ENCODE measurements at places on chromosomes 1 and 21. TPM values are rescaled to one million over a fixed set of nuclear protein-coding genes. Genes with fewer than 3 reads are reported as not detected.
A peak's percentile ranks its signal among the peaks of the same experiment; 100 is the strongest.

Gene MAP10
- 1.2 TPM for total RNA-seq

Gene DNAH14
- total RNA-seq = 3.1 TPM

DNA sequence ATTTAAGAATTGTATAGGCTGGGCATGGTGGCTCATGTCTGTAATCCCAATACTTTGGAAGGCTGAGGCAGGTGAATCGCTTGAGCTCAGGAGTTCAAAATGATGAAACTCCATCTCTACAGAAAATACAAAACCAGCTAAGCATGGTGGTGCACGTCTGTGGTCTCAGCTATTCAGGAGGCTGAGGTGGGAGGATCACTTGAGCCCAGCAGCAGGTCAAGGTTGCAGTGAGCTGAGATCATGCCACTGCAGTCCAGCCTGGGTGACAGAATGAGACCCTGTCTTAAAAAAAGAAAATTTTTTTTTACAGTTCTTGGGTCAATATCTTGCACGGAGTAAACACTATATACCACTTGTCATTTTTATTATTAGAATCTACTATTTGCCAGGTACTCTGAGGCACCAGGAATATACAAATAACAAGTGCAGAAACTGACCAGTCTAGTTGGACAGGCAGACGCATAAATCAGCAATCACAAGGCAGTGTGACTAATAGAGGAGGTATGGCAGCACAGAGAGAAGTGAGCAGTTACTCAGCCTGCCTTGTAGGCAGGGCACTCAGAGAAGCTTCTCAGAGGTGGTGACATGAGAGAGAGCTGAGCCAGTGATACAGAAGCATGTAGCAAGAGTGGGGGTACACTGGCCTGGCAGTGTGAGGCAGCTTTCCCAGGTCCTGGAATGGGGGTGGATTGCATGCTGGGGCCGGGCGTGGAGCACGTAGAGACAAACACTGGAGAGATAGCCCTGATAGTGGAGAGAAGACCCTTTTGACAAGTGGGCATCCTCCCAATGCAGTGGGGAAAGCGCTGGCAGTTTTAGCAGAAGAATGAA, 8.0 kb downstream of the PHLDA3 start:
- no peak for DNase-seq

GRCh38 chr1:86753700-86754099, 49.3 kb downstream of the SH3GLB1 start:
- DNase-seq = no peak

DNA sequence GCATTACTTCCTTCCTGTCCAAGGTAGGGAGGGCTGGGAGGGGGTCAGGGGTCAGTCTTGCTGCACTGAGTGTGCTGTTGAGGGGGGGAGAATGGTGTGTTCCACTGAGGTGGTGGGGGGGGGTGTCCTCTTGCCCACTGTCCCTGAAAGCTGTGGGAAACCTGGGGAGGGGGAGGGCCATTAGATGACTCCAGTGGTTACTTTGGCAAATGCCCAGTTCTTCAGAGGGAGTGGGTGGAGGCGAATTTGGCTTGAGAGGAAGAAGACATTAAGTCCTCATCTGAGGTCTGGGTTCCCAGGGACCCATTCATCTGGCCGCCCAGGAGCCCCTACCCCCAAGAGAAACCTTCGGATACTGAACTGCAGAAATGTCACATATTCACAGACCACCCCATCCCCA, 36.2 kb downstream of the MEF2D start:
- DNase-seq = no peak

- peak; percentile 14 for DNase-seq
Observed at GRCh38 chr1:29653886-29654450, 417.6 kb downstream of the PTPRU start.

Gene MMP23B
- total RNA-seq = 78.5 TPM

Gene ELK4
- total RNA-seq = 54.6 TPM

GRCh38 chr21:32499249-32500055, 85.9 kb downstream of the TCP10L start:
- DNase-seq = no peak

GRCh38 chr1:221776495-221777301, 34.8 kb upstream of the DUSP10 start:
- no peak for DNase-seq

Gene RASAL2
- total RNA-seq = 34.8 TPM

- DNase-seq = peak; percentile 87
Observed at GRCh38 chr1:155085504-155086127, 7.0 kb downstream of the EFNA3 start.

- no peak for DNase-seq
Observed at GRCh38 chr21:29403301-29403700, 104.6 kb downstream of the BACH1 start.

DNA sequence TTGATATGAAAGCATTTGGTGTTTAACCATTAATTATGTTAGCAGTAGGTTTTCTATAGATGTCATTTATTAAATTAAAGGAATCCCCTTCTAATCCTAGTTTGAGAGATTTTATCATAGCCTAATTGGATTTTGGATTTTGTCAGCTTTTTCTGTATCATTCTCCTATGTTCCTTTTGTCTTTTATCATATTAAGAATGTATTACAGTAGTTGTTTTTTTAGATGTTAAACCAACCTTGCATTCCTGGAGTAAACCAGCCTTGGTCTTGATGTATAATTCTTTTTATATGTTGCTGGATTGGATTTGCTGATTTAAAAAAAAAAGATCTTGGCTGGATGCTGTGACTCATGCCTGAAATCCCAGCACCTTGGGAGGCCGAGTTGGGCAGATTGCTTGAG, 5.6 kb downstream of the SETDB1 start:
- no peak for DNase-seq

DNA sequence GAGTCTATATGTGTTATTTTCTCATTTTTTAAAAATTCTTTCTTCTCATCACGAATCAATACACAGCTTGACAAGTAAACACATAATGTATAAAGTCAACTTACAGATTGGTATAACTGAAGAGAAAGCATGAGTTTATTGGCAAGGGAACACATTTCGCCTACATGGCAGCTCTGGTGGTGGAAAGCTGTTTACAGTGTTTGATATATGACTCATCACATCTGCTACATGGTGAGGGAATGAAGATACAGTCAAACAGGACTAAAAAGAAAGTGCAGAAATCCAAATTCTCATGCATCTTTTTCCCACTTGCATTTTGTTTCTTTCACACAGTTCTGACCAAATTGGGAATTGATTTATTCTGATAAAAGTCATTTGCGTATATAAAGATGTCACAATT, 122.2 kb upstream of the ADGRL4 start:
- no peak for DNase-seq

Gene HMCN1
- total RNA-seq = 10.6 TPM

- DNase-seq = no peak
Observed at GRCh38 chr1:212651521-212651920, 43.0 kb downstream of the ATF3 start.

DNA sequence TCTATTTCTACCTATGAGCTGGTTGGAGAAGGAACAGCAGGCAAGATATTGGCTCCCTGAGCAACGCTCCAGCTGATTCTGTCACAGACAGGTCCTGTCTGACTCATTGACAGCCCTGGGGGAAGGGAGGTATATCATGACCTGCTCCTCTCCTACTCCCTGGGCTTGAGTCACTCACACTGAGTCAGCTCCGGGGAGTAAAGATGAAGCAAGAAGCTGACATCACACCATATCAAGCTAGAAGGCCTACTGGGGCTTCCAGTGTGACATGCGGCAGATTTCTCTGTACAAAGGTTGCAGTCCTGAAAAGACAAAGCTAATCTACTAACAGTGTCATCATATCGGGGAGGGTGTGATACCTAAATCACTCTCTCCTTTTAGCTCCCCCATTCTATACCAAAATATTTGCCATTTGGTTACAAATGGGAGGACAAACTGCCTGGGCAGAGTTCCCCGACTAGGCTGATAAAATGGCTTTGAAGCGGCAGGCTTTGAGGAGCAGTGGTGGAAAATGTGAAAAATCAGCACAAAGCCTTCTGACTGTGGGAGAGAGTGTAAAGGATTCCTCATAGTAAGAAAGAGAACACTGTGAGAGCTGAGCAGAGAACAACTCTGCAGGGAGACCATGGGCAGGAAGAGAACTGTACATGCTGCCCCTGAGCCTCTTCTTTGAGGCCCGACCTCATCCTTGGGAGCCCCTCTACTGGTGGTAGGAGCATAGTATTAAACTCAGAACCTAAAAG, 15.5 kb downstream of the PI4KB start:
- DNase-seq = no peak
